ENCODE measurements at places on chromosomes 3 and 15.
A peak's percentile ranks its signal among the peaks of the same experiment; 100 is the strongest.

- DNase-seq, result no peak
These were observed 13.7 kb upstream of the PARP6 start for GRCh38 chr15:72285927-72286516.

- DNase-seq, result no peak
These were observed 107.8 kb downstream of the MBNL1 start for GRCh38 chr3:152376351-152377183.

DNA sequence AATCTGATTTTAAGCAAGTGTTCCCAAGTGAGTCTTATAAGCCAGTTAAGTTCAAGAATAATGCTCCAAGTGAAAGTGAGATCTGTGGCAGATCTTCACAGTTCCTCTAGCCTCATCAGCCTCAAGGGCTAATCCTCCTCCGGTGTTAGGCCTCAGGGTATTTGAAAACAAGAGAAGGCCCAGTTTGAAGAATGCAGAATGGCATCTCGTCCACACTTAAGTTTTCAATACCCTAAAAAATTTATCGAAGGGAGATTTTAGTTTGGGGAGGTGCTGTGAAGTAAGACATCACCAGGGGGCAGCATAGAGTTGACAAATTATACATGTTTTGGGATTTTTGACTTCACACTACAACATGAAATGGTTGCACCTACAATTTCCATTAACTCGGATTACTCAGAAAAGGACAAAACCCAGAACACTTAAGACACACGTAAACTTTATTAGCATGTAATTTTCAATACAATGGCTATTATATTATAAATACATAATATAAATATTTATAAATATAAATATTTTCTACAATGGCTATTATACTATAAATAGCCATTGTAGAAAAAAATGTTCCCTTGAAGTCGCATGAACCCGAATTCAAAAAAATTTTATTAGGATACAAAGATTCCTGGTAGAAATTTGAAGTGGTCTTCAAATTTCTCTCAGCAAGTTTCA lies 2.3 kb upstream of the TMEM266 start:
- peak; percentile 50 for DNase-seq

GRCh38 chr3:25396686-25397085 lies 31.4 kb upstream of the RARB start:
- DNase-seq, result no peak

DNA sequence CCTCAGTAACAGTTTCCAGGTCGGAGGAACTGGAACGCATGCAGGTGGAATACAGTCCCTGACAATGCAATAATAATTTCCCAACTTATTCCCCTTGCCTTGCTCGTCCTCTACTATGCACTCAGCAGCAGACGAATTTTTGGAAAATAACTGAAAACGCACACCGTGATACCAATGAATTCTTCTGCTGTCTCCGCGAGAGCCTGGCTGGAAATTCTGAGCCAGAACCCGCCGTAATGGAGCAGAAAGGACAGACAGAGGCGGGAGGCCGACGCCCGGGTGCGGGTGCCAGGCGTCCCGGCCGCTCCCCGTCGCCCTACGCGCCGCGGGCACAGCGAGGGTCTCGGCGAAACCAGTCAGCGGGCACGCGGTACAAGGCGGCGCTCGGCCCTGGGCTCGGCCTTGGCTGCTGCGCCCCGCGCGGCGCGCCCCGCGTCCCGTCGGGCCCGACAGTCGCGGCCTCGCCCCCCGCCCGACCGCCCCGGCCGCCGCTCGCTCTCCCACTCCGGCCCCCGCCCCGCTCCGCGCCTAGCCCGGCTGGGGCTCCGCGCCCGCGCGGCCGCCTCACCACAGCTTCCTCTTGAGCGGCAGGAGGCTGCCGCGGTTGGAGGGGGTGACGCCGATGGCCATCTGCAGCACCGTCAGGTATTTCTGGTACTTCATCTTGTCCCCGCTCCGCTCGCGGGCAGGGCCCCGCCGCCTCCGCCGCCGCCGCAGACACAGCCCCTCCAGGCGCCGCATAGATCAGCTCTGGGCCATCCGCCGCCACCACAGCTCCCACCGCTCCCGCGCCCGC lies 114.5 kb upstream of the GOLGA8J start:
- no peak for DNase-seq

DNA sequence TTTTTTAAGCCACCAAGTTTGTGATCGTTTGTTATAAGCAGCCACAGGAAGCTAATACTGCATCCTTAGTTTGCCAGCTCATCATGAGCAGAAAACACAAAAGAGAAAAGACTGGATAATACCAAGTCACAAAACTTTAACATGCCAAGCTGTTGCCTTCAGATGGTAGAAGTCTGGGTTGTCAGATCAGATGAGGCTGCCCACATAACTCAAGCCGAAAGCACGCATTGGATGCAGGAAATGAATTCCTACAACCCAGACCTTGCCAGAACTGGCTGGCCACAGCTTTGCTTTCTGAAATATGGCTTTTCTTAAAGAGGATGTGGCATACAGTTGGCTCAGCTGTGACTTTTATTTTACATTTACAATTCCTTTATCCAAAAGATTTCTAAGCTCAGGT lies 118.3 kb upstream of the NEO1 start:
- no peak for DNase-seq

GRCh38 chr3:117630885-117631284 lies 921.3 kb downstream of the TUSC7 start:
- DNase-seq, result no peak

DNA sequence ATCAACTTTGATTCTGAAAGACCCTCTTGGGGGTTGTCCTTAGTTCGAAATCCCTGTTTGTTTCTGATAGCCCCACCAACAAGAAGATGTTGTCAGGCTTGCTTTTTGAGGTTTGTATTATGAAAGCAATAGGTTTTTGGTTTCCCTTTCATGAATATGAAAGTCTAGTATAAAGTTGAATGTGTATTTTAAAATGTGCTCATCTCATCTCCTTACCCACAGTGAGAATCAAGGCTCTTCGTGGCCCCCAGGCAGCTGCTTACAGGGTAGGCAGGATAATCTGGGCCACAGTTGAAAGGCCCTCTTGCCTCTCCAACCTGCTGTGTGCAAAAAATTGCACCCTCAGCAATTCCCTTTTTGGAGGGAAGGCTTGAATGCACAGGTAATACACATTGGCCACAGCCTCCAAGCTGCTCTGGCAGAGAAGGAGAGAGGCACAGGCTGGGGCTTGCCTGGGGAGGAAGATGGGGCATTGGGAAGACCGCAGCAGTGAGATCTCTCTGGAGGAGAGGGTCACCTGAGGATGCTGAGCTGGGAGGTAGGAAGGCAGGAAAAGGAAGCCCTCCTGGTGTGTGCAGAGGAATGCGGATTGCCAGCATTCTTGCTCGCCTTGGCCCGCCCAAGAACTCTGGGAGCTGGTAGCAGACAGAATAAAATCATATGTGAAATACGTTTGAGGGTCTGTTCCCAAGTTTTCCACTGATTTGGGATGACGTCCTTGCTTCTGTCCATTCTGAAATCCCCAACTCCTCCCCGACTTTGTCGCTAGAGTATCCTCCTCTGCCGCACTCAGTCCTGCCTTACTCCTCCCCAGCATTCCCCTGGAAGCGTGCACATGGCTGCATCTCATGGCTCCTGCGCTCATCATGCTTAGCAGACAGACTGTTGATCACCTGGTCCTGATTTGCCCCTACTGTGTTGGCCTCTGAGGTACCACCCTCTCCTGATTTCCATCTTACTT lies 196.4 kb downstream of the RPLP1 start:
- no peak for DNase-seq

DNA sequence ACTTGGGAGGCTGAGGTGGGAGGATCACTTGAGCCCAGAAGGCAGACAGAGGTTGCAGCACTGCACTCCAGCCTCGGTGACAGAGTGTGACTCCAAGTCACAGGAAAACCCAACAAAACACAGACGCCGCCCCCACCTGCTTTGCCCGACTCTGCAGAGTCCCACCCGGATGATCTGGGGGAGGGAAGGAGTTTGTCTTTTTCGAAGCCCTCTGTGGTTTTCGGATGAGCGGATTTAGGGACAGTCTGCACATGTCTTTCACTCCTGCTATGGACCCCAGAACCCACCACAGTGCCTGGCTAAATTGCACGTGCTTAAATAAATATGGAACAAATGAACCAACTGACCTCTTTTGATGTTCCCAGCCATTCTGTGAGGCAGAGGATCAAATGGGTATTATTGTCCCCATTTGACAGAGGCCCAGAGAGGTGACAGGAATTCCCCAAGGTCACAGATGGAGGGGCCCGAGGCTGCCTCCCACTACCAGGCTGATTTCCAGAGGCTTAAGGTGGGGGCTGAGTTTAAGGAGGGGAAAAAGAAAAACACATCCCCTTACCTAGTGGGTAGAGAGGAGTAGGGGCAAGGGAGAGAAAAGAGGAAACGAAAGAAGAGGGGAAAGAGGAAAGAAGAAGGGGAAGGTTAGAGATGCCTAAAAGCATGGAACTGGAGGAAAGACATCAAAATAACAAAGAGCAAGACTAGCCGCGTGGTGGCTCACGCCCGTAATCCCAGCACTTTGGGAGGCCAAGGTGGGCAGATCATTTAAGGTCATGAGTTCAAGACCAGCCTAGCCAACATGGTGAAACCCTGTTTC lies 59.4 kb upstream of the TFRC start:
- DNase-seq, result no peak

DNA sequence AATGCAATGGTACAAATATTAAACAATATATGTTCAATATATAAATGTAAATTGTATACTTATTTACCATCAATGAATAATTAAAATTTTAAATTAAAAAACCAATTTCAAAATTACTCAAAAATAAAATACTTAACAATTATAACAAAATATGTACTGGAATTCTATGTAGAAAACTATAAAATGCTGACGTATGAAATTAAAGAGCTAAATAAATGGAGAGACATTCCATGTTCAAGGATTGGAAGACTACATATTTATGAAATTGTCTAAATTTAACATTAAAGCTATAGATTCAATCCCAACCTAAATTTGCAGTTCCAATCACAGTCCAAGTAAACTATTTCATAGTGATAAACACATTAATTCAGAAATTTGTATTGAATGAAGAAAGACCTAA lies 1522.4 kb downstream of the SI start:
- no peak for DNase-seq

DNA sequence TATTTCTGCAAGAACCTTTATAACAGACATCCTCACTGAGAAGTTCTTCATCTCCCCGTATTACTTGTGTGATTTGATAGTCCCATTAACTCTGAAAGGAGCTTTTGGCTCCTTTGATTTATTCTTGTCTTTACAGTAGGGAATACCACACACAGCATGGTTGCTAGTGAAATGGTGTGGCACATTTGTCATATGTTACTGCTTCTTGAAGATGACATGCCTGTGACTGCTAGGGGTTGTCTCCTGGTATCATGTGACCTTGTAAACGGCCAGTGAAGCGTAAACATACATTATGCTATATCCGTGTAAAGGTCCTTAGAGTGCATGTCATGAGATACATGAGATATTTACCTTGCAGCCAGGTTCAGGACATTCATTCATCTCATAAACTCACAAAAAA lies 197.9 kb downstream of the RYR3 start:
- no peak for DNase-seq

- DNase-seq, result no peak
These were observed 39.6 kb upstream of the CTNNB1 start for GRCh38 chr3:41159588-41160189.

DNA sequence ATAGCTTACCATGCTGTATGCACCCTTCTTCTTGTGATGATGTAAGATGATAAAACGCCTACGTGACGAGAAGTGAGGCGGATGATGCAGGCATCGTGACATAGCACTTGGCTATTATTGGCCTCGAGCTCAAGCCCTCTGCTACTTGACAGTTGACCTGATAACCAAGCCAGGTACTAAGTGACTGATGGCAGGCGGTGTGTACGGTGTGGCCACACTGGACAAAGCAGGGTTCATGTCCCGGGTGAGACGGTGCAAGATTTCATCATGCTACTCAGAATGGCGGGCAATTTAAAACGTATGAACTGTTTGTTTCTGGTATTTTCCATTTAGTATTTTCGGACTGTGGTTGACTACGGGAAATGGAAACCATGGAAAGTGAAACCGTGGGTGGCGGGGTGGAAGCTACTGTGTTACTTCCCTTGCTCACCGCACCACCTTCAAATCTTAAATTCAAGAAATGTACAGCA lies 57.7 kb downstream of the SLC12A8 start:
- DNase-seq, result no peak

- DNase-seq, result no peak
These were observed 167.3 kb downstream of the ALCAM start for GRCh38 chr3:105533960-105534359.

DNA sequence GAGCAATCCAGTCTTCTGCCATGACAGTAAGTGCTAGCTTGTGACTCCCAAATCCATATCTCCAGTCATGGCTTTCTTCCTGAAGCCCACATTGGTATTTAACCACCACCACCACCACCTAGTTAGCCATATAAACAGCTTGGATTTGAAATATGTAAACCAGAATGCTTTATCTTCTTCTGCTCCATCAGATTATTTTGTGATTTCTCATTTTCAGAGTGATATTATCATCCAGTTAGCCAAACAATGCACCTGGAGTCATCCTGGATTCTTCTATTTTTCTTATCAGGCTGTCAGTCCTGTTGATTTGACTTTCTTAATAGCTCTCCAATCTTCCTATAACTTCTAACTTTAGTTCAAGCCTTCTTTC lies 124.3 kb upstream of the PTX3 start:
- no peak for DNase-seq

DNA sequence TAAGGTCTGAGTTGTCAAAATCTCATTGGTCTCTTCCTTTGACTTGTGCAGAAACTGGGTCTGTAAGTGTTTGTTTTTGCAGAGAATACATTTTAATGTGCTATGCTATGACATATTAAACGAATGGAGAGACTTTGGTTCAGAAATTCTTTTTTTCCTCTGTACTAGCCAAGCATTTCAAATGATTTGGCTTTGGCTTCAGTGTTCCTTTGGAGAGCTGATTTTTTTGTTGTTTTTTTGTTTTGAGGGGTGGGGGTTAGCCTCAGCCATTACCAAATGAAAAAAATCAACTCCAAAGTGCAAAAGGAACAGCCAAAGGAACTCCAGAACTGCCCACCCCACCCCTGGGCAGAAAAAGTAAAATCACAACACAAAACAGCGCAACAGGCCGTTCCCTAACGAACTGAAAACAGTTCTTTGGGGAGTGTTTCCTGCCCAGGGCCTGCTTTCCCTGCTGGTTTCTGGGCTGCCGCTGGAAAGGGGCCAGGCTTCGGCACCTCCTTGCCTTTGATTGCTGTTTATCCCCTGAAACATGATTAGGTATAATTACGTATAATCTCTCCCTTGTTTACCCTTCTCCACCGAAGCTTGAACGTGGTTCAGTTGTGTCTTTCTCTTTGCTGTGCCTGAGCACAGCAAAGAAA lies 57.6 kb upstream of the NEO1 start:
- DNase-seq, result peak; percentile 68
